ENCODE measurements at places on chromosomes 12 and 14.

DNA sequence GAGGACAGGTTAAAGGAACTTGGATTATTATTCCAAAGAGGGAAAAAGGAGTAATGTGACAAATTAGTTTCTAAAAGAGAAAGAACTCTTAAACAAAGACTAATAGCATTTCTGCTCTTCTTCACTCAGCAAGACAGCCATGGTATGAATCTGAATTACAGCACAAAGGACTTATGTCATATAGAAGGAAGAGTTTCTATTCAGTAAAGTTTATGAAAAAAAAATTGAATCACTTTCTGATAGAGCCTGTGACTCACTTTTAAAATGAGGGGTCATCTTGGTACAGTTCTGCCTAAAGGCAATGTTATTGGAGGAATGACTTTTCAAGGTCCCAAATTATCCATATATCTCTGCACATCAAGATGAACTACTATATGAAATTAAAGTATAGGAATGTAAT lies 101.7 kb downstream of the DUSP6 start:
- no peak for DNase-seq

DNA sequence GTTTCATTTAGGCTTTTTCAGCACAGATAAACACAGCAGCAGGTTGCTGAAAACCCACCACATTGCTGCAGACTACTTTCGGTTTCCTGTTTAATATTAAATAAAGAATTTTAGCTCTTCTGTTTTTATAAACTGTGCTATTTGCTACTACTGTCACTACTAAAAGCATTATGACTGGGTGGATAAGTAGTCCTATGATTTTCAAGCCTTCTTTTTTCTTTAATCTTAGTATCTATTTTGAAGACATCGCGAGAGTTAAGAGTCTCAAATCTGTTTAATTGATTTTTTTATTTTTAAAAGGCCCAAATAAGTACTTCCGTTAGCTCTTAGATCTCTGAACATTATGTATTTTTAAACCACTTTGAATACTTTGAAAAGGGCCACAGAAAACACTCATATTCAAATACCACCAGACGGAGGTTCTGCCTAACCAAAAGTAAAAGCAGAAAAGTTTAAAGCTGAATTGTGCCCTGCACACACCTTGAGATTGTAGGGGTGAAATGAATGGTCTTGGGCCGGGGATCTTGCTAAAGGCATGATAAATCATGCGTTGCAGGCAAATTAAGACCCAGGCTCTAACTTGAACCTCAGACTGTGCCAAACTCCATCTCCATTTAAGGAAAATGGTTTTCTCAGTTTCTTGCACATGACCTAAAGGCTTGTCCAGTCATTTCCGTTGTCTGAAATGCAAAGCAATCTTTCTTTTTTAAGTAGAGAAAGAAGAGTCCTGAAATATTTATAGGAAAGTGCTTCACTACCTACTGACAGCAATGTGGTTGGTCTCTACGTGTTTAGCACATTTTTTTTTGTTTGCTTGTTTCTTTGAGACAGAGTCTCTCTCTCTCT lies 13.6 kb upstream of the FOXN3 start:
- no peak for DNase-seq

DNA sequence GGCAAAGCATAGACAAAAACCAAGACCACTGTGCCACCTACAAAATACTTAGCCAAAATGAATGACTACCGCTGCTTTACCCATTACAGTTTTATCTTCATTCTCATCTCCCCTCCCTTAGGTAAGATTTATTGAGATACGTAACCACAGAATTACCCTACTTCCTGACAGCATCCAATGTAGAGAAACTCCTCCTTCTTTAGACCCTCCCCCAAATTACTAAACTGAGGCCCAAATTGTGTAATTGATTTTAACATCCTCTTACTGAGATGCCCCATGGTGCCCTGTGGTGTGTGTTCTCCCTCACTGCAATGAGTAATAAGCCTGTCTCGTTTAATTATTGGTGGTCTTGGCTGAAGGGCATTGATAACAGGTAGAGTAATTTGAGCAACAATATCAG lies 19.1 kb downstream of the VRK1 start:
- no peak for DNase-seq

GRCh38 chr12:119448611-119449131 lies 114.1 kb downstream of the CCDC60 start:
- DNase-seq = no peak

- no peak for DNase-seq
These were observed 212.5 kb downstream of the TBX5 start for GRCh38 chr12:114193474-114193873.

DNA sequence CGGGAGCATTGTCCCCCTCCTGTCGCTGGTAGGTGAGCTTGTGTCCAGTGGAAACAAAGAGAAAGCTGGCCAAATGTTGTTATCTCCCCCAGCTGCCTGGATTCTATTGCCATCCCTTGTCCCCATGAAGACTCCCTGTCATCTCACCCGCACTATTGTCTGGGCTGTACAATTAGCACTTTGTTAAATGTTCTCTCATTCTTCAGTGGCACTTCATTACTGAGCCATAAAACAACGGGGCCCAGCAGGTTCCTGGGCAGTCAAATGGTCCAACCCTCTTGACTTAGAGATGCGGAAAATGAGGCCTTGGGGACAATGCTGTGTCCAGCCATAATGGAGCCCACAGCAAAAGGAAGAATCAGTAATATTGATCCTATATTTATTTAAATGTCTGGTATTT lies 13.2 kb upstream of the COL2A1 start:
- no peak for DNase-seq

DNA sequence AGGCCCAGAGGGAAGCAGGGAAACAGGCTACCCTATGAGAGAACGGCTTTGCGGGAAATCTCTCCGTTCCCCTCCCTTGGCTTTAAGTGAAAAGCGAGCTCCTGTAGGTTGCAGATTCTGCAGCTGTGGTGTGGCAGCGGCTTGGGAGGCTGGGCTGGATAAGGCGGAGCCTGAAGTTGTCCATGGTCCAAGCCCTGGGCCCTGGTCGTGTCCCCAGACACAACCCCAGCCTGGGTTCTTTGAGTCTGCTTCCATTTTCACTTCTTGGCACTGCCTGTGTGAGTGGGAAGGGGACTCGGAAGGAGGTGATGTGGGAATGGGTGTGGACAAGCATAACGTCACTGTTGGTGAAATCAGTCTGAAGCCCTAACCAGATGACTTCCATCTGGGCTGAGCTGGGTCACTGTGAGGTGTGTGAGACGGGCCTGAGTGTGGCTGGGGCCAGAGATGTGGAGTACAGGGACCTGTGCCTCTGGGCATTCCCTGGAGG lies 43.0 kb upstream of the CTDSP2 start:
- DNase-seq = no peak

- DNase-seq = no peak
These were observed 3.1 kb upstream of the MDM2 start for GRCh38 chr12:68804657-68805591.

DNA sequence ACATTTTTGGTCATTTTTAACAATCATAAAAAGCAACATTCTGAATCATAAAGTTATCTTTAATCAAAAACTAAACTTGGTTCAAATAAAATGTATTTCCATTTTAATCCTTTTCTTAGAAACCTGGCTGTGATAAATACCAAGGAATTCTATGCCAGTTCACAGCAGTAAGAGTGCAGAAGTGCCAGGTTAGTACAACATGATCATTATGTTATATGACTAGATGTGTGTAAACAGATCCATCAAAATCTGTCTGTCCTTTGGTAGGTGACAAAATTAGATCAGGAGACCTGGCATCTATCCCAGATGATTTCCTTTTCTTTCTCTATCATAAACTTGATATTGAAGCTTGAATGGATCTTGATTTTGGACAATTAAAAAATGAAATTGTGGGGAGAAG lies 200.6 kb upstream of the STXBP6 start:
- no peak for DNase-seq

- DNase-seq = peak; percentile 13
These were observed 51.8 kb downstream of the PPP2R5C start for GRCh38 chr14:101813171-101813759.

DNA sequence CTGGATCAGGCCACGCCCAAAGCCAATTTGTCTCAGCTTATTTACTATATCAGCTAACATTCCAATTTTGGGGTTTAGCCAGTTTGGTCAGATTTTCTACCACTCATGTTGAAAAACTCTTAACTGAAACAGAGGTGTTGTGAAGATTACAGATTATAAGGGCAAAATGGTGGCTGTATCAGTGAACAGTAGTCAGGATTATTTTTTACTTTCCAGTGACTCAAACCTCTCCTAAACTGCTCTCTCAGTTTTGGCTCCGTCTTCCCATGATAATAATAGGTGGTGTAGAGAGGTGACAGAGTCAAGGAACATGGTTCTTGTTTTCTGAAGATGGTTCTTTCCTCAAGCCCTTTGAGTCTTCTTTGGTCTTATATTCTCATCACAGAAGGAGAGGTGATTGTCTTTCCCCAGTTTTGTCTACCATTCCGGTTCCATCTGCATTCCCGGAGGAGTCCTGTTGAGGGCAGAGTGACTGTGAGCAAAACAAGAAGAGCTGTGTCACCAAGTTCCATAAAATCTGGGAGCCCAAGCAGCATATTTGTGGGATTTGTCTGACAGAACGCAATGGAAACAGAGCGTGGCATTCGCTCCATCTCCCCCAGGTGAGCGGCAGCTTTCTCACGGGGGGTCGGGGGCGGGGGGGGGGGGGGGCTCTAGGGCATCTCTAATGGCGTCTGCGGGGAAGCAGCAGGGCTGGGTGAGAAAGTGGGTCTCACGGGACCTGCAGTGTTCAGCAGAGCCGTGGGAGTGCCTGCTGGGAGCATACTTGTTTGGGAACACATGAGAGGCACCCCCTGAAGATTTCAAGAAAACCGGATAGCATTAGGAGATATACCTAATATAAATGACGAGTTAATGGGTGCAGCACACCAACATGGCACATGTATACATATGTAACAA lies 59.1 kb downstream of the TBC1D30 start:
- no peak for DNase-seq

GRCh38 chr14:68014771-68015170 lies 195.2 kb downstream of the RAD51B start:
- no peak for DNase-seq

- DNase-seq = no peak
These were observed 28.6 kb upstream of the CEBPE start for GRCh38 chr14:23147676-23148075.

All from CD8-positive, alpha-beta memory T cell (primary cell).